ENCODE measurements at places on chromosomes 1 and 21.

- DNase-seq = peak; percentile 98
These were observed 17.8 kb downstream of the SLFNL1 start for GRCh38 chr1:41003640-41004220.

DNA sequence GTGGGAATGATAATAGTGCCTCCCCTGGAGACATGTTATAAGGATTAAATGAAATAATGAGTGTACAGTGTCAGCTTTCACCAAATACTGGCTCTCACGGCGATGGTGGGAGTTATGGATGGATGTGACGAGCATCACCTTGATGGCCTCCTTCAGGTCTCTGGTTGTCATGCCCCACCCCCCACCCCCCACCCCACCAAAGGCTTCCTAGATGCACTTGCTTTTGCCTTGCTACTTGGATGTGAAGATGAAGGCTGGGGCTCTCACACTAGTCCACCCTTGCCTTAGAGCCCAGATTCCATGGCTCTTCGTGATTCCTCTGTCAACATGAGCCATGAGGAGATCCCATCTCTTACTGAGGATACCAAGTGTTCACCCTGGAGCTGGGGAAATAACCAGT, 412.3 kb downstream of the NPHP4 start:
- no peak for DNase-seq

DNA sequence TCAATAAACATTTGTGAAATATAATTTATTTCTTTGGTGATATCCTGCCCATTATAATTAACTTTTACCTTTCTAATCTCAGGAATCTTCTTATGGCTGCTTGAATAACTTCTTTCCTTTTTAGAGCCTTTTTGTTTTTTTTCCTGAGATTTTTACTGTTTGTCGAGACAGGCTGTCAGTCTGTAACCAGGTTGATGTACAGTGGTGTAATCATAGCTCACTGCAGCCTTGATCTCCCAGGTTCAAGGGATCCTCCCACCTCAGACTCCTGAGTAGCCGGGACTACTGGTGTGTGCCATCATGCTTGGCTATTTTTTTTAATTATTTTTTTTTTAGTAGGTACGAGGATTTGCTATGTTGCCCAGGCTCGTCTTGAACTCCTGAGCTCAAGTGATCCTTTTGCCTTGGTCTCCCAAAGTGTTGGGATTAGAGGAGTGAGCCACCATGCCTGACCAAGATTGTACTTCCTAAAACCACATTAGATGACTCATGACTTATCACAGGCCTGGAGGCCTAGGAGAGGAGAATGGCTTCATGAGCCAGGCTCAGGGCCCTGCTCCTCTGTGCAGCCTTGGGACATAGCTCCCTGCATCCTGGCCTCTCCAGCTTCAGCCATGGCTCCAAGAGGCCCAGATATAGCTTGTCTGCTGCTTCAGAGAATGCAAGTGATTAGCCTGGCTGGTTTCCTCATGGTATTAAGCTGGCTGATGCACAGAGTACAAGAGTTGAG, 48.6 kb downstream of the CTH start:
- DNase-seq = peak; percentile 37

DNA sequence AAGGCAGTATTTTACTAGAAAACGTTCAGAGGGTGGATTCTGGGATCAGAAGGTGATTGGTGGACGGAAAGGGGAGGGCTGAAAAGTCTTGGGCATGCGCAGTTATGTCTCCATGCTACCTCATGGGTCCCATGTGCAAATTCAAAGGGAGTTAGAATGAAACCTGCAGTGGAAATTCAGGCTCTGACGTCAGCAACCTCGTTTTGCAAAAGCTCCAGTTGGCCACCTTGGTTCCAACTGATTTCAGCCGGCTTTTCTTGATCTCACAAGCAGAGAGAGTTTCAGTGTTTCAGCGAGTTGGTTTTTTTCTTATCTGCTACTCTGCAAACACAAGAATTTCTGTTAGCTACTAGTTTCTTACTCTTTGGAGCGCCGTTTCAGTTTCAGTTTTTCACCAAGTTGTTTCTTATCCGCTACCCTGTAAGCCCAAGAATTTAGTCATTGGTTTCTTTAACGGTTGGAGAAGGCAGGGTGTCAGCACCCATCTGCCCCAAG, 69.8 kb upstream of the PGBD5 start:
- DNase-seq = no peak

GRCh38 chr1:25978403-25978802, 19.5 kb downstream of the PAFAH2 start:
- DNase-seq = no peak

DNA sequence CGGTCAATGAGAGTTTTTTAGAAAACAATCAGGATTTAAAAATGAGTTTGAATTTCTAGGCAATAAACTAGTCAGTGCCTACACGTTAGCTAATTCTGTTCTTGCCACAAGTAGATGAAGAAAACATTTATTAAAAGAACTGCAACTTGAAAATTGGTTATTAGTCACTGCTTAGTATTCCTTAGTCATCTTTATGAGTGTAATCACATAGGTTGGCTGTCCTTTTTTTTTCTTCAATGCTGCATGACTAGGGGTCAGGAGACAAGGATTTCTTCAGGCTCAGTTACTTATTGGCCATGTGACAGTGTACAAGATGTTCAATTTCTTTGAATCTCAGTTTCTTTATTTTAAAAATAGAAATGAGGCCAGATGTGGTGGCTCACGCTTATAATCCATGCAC, 17.1 kb downstream of the SOAT1 start:
- peak; percentile 89 for DNase-seq

- DNase-seq = no peak
These were observed 8.9 kb downstream of the CITED4 start for GRCh38 chr1:40853113-40853884.

DNA sequence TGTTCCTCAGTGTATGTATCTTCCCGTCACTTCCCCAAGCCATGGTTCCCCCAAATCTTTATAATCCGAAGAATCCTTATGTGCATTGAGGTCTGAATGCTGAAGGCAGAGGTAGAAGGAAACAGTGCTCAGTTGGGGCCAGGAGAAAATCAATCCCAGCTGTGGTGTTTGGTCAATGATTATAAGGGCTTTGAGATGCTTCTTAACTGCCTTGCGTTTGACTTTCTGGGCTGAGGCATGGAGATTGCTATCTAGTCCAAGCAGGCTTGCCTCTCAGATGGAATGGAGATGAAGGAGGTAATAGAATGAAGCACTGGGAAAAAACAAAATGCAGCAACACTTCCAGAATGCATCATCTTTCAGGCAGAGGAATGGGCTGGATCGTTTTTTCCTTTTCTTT, 3.6 kb upstream of the MAP1LC3C start:
- DNase-seq = no peak

DNA sequence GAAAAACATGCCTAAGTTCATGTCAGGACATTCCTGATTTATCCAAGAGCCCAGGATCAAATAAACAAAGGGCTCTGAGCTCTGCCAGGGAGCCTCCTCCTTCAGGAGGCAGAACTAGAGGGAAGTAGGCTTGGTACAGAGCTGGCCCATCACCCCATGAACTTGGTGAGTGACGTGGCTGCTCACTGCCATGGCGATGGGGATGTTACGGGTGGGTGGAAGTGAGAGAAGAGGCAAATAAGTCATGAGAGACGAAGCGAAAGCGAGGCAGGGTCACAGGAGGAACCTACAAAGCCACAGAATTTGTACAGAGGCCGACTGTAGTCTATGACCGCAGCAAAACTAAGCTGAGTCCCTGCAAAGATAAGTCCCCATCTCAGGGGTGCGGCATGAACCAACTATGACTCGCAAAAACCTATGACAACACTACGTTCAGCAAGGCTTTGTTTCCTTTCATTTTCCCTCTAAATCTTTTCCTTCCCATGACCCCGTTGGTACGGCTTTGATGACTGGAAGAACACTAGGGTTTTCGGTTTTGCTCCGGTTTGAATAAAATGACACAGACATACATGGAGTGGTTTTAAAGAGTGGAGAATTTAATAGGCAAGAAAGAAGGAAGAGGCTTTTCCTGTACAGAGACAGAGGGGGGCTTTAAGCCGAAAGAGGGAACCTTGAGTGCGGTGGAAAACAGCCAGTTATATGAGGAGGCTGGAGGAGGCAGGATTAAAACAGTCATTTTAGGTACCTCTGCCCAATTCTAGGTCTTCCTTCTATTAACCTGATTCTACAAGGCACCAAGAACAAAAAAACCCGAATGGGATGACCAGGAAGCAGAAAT, 74.1 kb downstream of the CD46 start:
- DNase-seq = peak; percentile 45

GRCh38 chr1:66925944-66926343, 1.2 kb downstream of the MIER1 start:
- no peak for DNase-seq

DNA sequence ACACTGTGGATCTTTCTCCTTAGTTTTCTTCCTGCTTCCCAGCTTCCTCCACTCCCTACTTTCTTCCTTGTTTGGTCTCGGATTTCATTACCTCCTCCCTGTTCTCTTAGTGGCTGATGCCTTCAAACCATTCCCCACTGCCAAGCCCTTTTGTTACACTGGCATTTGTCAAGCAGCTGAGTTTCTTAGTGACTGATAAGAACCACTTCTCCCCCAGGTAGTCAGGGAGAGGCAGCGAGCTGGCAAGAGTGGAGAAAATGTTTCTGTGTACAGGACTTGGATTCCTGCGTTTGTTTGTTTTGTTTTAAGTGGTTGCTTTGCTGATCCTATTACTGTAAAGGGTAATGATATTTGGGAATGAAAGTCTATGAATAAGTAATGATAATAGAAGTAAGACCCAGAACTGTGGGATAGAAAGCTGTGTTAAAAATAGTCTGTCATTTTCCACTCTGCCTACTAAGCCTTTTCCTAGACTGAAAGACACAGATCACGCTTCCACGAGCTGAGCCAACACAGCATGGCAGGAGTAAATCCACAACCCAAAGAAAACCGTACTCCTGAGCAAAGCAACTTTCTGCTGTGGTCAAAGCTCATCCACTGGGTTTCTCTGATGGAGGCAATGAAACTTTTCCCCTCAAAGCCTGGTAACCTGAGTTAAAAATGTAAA, 10.1 kb upstream of the SERTAD4 start:
- DNase-seq = peak; percentile 51

DNA sequence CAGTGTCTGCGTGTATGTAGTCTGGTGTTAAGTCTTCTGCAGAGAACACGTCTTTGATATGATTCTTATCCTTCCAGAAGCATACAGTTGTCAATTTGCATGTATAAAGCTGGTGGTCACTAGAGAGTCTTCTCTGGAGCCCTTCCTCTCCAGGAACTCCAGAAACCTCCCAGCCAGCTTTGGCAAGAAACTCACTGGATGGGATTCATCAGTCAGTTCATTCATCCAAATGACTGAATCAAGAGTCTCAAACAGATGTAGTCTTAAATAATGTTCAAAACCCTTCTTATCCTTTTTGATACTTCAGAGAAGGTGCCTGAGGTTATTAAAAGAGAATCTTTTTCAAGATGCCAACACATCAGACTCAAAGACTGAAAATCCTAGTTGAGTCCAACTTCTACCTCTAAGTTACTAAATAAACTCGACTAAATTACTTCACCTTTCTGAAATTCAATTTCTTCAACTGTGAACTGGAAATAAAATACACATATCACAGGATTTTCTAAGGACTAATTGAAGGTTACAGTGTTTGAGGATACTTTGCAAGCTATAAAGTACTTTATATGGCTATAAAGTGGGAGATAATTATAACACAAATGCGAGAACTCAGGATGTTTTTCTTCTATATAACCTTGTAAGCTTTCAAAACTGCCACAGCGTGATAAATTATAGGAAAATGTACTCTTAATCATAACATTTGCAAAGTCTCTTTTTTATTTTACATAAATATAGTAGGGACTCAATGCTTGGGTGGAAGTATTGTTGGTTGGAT, 252.4 kb downstream of the FGGY start:
- DNase-seq = no peak

GRCh38 chr1:95660736-95661135, 426.7 kb downstream of the RWDD3 start:
- no peak for DNase-seq

DNA sequence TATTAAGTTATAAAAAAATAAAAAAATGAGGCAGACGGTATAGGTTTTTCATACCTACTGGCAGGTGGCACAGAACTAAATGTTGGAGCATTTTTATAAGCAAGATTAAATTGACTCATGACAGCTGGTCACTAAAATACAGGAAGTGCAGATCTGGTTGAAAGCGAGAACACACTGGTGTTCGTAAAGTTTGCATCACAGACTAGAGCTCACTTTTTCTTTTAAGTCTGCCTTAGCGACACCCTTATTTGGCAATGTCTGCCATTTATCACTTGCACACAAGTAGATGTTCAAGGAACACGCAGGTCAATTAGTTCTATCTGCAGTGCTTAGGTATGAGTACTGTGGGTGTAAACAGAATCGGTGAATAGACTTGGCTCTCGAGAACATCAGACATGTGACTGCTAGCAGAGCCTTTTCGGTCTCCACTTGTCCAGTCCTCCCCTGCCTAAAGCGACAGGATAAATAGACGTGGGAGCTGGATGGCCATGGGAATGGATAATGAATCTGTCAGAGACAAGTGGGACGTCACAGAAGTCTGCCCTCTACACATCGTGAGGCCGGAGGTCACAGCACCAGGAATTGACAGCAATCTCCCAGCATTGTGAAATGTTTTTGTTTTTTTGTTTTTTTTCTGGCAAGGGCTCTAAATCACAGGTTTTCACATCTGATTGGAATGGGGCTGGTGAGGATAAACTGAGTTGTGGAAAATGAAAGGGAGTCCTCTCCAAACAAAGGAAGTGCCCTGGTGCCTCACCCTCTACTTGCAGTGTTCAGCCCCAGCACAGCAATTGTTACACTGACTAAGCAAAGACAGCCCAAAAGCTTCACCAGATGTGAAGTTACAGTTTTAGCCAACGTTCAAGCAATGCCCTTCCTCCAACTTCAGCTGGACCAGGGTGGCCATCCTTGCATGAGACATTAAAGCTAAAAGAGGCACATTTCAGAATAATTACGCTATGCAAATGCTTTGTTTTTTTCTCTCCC, 248.9 kb downstream of the NTNG1 start:
- DNase-seq = no peak

DNA sequence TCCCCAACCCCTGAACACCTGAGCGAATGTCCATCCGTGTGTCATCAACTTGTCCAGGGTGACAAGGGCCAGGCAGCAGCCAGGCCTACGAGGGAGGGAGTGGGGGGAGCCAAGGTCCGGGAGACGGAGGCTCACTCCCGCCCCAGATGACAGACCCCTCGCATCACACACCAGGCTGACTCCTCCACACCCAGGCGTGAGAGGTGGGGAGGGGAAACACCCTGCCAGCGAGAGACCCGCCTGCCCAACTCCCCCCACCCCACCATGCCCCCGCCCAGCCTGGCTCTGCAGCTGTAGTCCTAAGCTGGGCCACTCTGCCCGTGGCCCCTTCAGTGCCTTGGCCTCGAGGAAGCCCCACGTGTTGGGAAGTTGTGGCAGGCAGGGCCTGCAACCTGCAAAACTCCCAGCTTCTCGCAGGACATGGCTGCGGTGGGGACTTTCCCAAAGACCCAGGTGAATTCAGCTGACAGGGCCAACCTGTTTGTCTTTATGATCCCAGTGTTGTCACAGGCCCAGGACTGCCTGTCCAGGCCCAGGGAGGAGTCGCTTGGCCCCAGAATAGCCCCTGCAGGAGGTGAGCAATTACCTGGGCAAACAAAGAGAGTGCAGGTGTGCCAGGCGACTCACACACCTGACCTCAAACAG, 62.9 kb downstream of the RIPK4 start:
- DNase-seq = no peak

GRCh38 chr1:153505576-153505975, 30.2 kb downstream of the S100A6 start:
- no peak for DNase-seq

Measured in astrocyte (in vitro differentiated cells and primary cell).